ENCODE measurements at places on chromosomes 5 and 9.

DNA sequence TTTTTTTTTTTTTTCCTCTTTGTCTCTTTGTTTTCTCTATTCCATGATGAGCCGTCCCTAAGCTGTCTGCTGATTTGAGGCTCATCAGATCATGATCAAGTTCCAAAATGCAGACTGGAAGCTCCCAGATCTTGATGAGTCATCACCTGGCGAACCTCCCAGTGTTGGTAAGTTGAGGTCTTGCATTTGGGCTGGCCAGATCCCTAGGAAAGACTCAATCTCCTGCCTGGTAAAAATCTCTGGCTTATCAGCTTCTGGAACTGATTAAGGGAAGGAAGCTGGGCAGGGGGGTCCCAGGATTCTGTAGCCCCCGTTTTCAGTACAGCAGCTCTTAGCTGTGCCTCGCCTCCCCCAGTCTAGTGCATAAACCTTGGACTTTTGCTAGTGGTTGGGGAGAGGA is 69.0 kb downstream of the TSPAN17 start:
- peak; percentile 46 for DNase-seq

- DNase-seq = no peak
Observed at GRCh38 chr5:150431574-150431973, 18.0 kb downstream of the RPS14 start.

DNA sequence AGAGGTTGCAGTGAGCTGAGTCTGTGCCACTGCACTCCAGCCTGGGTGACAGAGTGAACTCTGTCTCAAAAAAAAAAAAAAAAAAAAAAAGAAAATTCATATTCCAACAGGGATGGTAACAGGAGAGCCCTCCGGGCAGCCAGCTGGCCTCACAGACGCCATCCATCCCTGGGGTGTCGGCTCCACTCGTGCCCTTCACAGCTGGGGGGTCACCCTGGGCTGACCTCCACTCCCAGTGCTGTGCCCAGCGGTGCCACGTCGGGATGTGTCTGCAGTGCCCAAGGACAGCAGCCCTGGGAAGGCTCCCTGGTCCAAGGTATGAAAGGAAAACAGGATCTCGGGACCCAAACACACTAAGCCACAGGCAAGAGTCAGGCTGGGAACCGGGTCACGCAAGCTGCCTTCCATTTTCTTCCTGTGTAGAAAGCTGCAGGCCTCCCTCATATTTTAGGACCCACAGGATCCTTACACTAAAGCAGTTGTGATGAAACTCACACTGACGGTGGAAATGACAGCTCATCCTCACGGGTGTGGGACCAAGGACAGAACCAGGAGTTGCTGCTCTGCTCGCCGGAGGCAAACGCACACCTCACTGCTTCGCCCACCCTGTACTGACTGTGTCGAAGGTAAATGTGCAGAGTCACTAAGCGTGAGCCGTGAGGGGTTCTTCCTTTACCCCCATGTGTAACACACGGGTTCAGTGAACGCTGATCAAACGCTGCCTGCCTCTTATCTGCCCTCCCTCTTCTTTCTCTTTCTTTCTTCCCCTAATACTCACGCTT is 5.3 kb downstream of the SLC12A7 start:
- DNase-seq = no peak

DNA sequence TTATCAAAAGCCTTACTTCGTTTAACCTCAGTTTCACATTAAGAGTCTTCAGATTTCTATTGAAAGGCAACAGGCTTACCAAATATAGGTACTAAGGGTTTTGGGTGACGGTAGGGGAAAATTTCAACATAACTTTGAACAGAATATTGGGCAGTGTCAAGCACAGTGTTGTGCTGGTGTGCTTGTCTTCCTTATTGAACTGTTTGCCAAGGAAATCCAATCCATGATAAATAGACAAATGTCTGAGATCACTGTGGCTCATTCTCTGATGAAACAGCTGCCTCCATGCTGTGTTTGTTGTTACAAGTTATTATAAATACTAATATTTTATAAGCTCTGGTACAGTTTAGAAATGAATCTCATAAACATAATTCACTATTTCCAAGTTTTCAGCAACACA is 730.1 kb downstream of the NR2F1-AS1 start:
- no peak for DNase-seq

- DNase-seq = no peak
Observed at GRCh38 chr5:9212605-9213004, 333.3 kb downstream of the SEMA5A start.

GRCh38 chr9:27765266-27766072 is 192.2 kb upstream of the C9orf72 start:
- DNase-seq = no peak

- DNase-seq = no peak
Observed at GRCh38 chr5:90017239-90017638, 392.3 kb downstream of the CETN3 start.

DNA sequence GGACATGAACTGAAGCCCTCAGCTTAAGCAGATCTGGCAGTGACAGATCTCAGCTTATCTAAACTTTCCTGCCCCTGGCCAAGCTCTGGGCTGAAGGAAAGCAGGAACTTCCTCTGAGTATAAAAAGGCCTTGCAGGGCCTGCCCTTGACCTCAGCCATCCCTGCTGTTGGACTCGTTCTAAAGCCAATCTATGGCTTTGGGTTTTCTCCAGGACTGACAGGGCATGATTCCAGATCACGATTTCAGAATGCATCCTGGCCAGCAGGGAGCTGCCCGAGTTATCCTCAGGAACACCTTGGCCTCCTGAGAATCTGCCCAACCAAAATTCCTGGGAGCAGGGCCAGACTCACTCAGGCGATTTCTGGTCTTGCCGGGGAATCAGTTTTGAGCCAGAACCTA is 502.7 kb downstream of the TLE4 start:
- no peak for DNase-seq

DNA sequence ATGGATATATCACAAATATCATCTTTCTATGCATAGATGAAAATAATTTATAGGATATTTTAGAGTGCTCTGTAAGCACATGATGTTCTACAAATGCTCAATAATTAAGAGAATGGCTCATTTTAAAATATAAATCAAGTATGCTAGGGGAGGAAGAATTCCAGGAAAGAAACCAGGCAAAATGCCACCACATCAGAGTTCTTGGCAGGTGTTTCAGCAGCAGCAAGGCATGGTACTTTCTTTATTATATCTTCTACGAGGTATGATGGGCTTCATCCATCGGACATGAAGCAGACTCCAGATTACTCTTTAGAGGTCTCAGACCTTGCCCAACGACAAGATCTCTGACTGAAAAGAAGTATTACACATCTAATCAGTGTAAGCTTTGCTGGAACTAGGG is 316.3 kb upstream of the ARRDC3 start:
- DNase-seq = no peak

- DNase-seq = no peak
Observed at GRCh38 chr5:84281383-84281782, 103.3 kb downstream of the EDIL3 start.

DNA sequence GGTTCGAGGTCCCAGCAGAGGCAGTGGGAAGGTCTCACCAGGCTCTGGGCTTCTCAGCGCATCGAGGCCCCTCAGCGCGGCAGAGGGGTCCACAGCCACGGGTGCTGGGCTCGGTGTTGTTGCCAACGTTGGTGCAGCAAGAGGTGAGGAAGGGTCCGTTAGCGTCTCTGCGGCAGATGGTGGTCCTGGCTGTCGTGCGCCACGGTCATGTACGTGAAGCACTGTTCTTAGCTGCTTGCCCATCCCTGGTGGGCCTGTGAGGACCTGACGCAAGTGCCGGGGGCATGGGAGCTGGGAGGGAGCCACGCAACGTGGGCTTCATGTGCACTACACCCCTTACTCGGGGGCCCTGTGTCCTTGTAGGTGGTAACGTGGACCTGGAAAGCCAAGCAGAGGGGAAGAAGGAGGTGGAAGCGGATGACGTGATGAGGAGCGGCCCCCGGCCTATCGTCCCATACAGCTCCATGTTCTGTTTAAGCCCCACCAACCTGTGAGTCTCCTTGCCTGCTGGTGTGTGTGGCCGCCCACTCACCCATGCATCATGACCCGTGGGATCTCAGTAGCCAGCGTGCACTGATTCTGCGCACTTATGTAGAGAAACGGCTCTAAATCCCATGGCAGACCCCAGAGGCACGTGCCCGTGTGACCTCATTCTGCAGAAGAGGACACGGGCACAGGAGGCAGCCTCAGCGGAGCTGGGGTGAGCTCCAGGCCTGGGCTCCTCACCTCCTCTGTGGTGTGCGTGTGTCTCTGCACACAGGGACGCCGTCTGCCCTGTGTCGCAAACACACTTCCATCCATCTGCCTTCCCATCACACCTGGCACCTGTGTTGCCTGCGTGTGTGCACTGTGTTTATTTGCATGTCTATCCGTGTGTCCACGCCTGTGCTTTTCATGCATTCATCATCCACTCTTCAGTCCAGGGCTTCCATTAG is 166.1 kb downstream of the CACNA1B start:
- DNase-seq = no peak

DNA sequence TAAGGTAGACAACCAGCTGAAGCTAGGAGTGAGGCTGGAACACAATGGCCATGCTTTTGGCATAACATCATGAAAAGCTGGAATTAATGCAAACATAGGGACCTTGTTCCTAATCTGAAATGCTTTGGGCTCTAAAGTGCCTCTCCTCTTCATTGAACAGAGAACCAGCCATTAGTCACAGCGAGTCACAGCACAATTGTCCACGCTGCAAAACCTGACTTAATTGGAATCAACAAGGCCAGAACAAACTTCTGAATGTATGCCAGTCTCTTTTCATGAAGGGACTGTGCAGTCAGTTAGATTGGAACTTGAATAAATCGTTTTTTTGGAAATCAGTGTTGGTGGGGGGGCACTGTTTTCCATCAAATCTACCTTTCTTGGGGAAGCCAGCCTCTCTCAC is 96.5 kb downstream of the JAKMIP2 start:
- DNase-seq = no peak

DNA sequence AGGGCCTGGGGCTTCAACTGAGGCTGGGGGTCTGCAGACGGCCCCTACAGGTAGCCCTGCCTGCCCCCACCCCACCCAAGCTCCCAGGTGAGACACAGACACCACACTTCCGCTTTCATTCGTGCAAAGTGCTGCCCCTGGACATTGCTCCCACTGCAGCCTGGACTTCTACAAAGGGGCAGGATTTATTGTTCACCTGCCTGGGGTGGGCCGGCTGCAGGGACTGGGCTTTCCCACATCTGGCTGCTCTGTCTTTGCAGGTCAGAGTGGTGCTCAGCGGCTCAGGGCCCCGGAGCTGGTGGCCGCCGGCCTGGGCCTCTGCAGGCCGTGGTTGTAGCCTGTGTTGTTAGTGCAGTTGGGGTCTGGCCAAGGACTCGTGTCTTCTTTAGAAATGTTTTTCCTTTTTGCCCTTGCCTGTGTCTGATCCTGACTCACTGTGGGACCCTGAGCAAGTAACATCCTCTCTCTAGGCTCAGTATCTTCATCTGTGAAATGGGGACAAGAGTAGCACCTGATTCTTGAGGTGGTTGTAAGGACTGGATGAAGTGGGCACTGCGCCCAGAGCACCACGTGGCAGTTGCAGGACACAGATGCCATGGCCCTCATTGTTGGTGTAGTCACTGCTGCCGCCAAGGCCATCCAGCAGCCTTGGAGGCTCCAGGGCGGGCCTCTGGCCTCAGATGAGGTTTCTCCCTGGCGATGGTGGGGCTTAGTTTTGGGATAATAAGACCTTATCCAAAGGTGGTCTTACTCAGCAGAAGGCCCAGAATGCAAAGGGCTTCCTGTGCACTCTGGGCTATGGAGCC is 143.9 kb downstream of the CACNA1B start:
- DNase-seq = no peak

- no peak for DNase-seq
Observed at GRCh38 chr5:79694183-79694582, 4.5 kb downstream of the CMYA5 start.

DNA sequence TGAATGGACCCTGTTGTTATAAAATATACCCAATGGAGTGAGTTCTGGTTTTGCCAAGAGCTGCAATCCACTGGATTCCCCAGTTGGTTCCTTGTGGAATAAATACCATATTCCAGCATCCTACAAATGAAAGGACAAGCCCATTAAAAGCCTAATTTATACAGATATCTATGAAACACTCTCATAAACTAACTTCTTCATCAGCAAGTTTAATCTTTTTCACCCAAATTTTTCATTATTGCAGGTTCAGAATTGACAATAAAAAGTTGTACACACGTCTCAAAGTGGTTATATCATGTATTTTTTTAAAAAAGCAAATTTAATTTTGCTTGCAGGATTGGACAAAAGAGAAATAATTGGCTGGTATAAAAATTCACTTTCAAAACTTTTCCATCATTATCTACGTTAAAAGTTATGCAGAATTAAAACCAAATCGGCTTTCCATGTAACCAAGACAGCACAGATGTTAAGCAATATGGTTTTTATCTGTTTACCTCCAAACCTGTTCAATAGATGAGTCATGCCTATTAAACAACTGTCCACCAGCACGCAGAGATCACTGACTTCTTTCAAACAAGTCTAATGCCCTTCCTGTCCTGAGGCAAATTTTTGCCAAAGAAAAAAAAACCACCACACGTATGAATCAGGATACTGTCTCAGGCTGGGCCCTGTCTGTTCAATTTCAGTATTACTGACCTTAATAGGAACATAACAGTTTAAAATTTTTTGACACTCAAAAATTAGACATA is 42.5 kb downstream of the CEMIP2 start:
- DNase-seq = no peak

DNA sequence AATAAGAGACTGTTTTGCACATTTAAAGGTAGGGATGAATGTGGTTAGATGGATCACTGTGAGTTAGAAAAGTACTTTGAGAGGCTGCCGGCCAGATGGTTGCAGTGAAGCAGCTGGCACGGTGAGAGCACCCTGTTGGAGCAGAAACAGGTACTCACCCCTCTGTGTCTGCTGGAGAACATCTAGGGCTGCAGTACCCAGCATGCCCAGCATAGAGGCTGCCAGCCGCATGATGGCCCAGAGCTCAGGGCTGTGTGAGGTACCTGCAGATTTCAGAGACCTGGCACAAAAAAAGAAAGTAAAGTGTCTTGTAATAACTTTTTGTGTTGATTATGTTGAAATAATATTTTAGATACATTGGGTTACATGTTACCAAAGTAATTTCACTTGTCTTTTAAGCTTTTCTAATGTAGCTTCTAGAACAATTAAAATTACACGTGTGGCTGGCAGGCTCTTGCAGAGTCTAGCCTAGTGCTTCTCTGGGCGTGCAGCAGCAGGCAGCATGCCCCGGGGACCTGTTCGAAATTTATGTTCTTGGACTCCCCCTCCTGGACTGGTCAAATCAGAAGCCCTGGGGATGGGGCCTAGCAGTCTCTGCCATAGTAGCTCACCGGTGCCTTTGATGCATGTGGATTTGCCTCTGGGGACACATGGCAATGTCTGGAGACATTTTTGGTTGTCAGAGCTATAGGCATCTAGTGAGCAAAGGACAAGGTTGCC is 11.1 kb downstream of the WDR5 start:
- no peak for DNase-seq

- no peak for DNase-seq
Observed at GRCh38 chr5:142521706-142522105, 164.2 kb downstream of the FGF1 start.

GRCh38 chr9:79685577-79685976 is 113.8 kb downstream of the TLE4 start:
- no peak for DNase-seq

DNA sequence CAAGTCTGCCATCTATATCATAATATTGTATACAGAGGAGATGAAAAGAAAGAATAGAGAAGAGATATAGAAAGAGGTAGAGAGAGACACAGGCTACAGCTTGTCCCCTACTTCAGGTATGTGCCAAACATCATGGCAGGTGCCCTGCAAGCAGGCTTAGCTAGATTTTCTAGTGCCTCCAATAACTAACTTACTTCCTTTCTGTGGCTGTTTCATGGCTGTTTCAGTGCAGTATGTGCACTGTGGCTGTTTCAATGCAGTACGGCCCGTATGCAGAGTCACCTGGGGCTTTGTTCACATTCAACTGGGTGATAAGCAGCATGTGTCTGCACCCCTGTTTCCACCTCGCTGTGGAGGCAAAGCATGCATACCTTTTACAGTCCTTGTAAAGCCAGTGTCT is 327.2 kb downstream of the NTRK2 start:
- no peak for DNase-seq

Measured in AG09319 (cell line).